ENCODE measurements at places on chromosomes 2 and 18.
A peak's percentile ranks its signal among the peaks of the same experiment; 100 is the strongest.

DNA sequence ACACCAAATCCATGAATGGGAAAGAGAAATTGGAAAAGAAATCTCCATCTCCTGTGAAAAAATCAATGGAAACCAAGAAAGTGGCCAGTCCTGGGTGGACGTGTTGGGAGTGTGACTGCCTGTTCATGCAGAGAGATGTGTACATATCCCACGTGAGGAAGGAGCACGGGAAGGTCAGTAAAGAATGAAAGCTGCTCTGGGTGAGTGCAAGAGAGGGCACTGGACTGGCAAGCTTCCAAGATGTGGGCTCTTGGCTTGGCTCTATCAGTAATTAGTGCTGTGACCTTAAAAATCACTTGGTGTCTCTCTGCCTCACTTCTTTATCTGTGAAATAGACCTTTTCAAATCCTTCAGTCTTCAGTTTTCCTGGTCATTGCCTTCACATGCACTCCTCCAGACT, 89.0 kb downstream of the ZNF532 start:
- peak; percentile 76 for DNase-seq

- DNase-seq, result peak; percentile 58
Observed at GRCh38 chr2:157838442-157839161, 37.5 kb downstream of the ACVR1 start.

DNA sequence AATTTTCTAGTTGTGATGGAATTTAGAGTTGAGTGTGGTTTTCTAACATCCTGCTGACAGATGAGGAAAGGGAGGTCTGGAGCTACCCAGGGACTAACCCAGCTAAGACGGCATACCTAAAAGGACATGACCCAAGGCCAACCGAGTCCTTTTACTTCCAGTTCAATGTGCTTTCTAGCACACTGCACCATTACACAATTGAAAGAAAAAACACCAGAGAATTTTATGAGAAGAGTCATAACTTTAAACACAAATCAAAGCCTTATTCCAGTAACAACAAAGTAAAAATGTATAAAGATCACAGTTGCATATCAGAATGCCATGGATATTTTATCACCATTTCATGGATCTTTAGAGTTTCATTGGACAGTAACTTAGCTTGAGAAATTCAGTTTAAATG, 480.3 kb downstream of the MEIS1 start:
- DNase-seq, result no peak

GRCh38 chr2:28095622-28096021, 205.1 kb downstream of the BABAM2 start:
- no peak for DNase-seq

DNA sequence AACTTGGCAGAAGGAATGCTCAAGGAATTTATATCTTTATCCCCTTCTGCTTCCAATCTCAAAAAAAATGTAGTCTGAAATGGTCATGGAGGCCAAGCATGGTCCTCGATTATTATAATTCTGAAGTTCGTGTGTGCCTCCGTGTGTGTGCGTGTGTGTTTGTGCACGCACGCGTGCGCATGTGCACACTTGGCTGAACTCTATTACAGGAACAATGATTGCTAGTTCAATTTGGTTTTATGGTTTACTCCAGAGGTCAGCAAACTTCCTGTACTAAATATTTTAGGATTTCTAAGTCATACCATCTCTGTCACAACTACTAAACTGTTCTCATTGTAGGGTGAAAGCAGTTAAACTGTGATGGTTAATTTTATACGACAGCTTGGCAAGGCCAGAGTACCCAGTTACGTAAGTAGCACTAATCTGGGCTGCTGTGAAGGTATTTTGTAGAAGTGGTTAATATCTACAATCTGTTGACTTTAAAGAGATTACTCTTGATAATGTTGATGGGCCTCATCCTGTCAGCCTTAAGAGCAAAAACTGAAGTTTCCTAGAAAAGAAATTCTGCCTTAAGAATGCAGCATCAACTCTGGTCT, 5.8 kb upstream of the MARCHF7 start:
- no peak for DNase-seq

DNA sequence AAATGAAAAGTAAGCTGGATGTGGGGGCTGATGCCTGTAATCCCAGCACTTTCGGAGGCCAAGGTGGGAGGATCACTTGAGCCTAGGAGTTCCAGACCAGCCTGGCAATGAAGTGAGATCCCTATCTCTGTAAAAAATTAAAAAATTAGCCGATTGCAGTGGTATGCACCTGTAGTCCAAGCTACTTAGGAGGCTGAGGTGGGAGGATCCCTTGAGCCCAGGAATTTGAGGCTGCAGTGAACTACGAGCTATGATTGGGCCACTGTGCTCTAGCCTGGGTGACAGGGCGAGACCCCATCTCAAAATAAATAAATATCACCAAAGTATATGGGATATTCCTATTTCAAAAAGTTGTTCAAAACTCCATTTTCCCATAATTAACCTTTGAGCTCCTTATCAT, 101.1 kb upstream of the FZD5 start:
- no peak for DNase-seq

DNA sequence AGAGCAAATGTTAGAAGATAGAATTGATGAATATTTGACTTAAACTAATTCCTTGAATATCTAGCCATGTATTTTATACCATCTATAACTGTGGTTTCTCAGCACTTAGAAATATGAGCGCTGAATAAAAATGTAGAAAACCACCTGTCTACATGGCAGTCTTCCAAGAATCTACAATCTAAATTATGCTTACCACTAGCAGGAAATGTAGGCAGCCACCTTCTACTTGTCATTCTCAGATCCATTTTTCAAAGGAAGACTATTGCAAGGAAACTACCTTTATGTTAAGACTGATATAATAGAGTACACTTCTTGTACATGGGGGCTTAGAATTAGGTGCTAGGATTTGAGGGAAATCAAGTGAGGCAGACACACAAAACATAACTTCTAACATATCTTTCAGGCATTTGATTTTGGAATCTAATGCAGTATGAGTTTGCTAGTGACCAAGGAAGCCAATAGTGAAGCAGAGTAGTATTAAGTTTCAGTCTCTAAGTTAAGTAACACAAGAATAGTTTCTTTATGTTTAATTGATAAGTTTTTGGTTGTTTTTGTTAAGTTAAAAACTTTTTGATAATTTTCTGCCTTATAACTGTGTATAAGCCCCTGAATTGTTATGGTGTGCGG, 175.9 kb upstream of the ITGA4 start:
- DNase-seq, result peak; percentile 86

GRCh38 chr2:68187329-68187728, 29.6 kb downstream of the PNO1 start:
- DNase-seq, result no peak

GRCh38 chr2:121247534-121247933, 37.5 kb downstream of the TFCP2L1 start:
- no peak for DNase-seq

DNA sequence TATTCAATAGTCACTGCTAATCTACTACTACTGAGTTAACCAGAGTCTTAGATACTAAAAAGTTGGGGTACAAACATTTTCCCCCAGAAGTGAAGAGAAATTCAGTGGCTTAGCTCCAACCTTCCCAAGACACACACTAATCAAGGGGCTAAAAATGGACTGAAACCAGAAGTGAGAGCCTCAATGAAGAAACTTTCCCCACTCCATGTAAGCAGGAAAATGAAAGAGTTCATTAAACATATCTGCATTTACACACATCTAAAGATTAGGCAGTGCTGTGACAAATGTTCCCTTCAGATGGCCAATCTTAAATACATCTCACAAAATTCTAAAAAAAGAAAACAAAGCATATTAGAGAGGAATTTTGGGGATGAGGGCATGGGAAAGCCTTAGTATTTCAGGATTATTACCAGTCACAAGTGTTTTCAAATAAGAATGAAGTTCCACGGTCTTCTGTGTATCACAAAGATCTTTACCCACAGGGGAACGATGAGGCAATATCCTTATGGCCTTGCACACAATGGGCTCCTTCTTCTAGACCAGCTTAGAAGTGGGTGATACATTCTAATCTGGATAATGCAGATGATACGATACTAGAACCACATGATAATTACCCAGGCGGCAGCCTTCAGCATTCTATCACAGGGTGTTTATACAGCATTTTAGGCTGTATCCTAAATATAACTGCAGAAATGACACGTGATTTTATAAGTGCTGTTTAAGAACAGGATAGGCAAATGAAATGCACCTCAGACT, 17.1 kb downstream of the ANKRD44 start:
- no peak for DNase-seq

DNA sequence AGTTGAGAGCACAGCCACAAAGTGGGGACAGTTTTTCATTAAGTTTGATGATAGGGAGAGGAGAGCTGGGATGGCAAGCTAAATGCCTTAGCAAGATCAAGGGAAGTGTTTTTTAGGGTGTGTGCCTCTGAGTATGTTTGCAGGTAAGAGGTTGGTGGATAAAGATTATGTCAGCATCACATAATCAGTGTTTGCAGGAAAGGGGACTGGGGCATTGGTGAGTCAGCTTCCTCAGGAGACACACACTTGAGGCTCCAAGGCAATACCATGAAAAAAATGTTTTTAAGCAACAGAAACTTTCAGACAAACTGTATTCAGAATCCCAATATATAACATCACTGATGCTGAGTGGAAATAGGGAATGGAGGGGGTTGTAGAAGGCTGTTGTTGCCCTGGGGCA, 25.4 kb upstream of the DTNB start:
- no peak for DNase-seq

DNA sequence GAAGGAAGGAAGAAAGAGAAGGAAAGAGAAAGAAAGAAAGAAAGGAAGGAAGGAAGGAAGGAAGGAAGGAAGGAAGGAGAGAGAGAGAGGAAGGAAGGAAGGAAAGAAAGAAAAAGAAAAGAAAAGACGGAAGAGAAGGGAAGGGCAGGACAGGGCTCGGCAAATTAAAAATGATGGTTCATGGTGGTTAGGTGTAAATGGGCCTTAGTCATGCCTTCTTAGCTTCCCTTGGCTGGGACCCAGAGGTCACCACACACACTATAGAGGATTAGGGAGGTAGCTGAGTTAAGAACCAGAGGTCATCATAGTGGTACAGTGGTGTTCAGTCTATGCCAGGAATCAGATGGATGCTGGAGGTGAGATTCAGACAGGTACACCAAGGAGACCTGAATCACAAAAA, 9.3 kb upstream of the ATL2 start:
- DNase-seq, result no peak

DNA sequence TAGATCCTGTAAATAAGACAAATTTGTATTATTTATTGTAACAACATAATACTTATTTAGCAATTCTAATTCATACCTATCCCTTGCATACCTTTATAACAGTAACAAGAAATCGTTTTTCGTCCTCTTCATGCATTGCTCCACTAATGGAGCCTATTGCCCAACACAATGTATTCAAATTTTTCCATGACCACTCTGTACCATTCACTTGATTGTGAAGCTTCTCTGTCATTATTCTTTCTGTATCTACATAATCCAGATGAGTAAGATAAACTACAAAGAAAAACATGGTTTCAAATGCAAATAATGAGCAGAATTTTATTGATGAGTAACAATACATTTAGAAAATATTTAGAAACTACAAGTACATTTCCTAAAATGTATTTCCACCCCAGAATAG, 21.6 kb upstream of the USP34 start:
- no peak for DNase-seq

DNA sequence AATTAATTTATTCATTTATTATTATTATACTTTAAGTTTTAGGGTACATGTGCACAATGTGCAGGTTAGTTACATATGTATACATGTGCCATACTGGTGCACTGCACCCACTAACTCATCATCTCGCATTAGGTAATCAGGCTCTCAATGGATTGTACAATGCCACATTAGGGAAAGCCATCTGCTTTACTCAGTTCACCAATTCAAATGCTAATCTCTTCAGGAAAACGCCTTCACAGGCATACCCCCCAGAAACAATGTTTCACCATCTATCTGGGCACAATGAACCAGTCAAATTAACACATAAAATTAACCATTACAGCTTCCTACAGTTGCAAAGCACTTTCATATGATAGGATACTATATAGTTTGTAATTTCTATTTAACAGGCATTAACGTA, 84.8 kb upstream of the DNAJC10 start:
- DNase-seq, result no peak

- DNase-seq, result no peak
Observed at GRCh38 chr2:20818820-20819219, 4.1 kb downstream of the LDAH start.

- no peak for DNase-seq
Observed at GRCh38 chr2:7803515-7803914, 878.3 kb upstream of the ID2 start.

DNA sequence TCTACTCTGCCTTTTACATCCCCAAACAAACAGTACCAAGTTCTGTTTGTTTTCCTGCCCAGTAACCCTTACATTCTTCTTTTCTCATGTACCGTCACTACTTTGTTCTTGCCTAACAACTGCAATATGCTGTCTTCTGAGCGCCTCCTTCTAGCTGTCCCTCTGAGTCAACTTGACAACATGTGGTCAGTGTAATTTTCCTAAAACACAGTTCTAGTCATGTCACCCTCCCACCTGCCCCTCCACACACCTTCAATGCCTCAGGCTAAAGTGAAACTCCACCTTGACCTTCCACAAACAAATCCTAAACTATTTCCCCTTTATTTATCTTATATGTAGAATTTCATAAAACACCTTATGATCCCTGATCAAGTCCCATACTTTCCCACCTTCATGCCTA, 124.6 kb upstream of the CD302 start:
- no peak for DNase-seq

DNA sequence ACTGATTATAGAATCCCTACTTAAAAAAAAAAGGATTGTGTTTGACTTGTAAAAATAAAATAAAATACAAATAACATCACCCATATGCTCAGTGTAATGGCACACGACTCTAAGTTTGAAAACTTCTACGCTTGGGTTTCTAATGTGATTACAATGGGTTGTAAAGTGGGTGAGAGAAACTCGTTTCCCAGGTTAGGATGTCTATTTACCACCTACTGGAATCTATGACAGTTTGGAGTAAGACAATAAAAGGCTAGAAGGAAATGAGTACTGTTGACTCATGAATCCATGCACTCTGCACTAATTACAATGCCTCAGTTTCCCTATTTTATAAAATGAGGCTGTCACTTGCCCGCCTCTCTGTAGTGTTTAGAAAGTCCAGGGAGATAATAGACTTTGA, 204.2 kb upstream of the FBXO11 start:
- no peak for DNase-seq

DNA sequence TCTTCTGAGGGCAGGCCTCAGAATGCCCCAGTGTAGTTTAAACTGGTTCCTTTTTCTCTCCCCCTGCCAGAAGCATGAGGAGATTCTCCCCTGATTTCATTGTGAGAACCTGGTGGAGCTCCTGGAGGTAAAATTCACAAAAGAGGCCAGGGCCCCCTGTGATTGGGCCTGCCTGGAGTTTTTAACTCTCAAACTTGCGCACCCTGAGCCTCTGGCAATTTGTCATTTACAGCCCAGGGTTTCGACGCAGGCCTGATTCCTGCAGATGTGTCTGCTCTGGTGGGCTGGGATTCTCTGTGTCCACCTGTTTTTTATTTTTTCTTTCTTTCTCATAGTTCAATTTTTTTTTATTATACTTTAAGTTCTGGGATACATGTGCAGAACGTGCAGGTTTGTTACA, 157.9 kb downstream of the ASB1 start:
- DNase-seq, result no peak
